LNCaP clone FGC (cell line): ENCODE measurements at places on chromosomes 6 and 20.

DNA sequence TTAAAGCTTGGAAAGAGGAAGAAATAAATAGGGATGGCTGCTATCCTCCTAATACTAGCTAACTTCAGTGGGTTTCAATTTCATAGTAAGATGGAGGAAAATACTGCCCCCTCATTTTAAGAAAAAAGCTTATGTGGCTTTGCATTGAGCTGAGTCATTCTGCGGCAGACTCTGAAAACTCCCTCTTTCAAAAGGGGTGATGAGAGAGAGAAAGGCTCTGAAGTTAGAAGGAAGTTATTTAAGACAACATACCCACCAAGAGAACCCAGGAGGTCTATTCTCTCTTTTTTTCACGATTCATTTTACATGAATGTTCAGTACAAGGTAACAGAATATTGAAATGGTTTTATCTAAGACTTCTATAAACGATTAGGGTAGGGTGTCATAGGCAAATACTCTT lies 4.5 kb downstream of the PRDM13 start:
- DNase-seq, result no peak

DNA sequence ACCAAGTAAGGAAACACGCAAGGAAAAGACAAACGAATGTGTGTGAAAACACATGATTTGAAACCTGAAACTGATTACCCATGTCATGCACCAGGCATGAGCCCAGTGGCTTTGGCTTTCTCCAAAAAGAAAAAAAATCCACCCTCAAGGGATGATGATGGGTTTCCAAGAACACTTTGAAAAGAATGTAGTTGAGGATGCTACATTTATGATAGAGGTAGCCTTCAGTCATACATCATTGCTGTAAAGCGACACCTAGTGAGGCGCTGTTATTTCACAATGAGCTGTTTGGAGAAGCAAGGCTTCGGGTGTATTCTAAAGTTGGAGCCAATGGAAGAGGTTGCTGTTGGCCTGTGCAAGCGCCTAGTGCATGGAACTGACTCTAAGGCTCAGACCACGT lies 124.9 kb downstream of the SCML4 start:
- no peak for DNase-seq

DNA sequence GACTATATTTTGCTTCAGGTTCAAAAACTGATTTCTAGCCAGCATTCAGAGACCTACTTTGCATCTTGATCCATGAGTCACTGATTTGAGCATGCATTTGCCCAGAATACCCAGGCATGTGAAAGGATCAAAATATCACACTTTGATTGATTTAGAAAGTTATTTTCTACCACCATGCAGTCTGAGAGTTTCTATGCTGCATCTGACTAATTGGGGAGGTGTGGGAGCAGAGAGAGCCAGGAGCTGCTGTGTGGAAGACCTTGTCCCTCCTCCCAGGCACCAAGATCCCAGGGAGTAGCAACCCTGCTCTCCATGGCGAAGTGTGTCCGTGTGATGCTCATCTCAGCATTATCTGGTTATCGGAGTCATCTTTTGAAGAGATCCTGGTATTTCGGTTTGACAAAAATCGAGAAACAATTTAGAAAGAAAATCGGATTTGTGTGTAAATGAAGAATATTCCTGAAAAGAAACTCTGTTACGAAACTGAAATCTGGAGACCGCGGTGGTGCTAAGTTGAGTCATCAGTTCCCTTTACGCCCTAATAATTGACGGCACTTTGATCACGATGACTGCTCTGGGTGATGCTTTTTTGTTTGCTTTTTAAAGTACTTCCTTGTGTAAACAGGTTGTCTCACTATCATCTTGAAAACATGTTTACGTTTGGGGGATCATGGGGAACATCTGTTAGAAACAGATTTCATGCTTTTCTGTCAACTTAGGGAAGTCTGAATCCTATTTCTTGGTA lies 193.4 kb downstream of the BACH2 start:
- DNase-seq, result no peak

GRCh38 chr6:27101824-27102223 lies 145.7 kb upstream of the PRSS16 start:
- DNase-seq, result no peak

GRCh38 chr6:65191471-65191870 lies 515.6 kb downstream of the EYS start:
- no peak for DNase-seq

GRCh38 chr6:82240186-82240585 lies 7.4 kb downstream of the IBTK start:
- no peak for DNase-seq

DNA sequence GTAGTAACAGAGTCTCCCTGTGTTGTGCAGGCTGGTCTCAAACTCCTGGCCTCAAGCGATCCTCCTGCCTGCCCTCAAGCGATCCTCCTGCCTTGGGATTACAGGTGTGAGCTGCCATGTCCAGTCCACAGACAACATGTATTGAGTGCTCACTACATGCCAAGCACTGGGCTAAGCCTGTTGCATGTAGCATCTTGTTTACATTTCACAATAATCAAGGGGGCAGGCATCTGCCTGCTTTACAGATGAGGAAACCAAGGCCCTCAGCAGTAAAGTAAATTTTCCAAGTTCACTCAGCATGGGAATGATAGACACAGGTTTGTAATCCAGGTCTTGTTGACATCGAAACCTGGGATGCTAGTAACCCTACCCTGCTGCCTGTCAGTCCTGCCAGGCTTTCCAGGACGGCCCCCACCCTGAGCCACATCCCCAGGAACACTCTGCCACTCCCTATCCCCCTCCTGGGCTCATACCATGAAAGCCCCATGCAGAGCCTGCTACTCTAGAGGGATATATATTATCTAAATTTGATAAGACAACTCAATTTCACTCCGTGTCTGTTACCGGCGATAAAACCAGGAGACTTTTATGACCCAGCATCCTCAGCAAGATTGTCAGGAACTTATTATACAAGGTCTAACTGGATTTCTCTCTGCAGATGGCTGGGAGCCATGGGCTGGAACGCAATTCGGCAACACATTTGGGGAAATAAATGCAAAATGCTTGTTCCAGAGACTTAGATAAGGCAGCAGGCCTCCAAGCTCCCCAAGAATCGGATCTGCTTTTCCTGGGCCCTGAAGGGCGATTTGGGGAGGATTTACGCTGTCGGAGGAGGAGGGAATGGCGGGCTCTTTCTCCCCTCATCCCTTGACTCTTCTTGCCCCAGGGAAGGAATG lies 30.4 kb downstream of the CD40 start:
- no peak for DNase-seq

GRCh38 chr6:53734473-53735299 lies 60.1 kb upstream of the LRRC1 start:
- no peak for DNase-seq

- DNase-seq, result no peak
These were observed 789.1 kb upstream of the HS3ST5 start for GRCh38 chr6:115131709-115132490.

DNA sequence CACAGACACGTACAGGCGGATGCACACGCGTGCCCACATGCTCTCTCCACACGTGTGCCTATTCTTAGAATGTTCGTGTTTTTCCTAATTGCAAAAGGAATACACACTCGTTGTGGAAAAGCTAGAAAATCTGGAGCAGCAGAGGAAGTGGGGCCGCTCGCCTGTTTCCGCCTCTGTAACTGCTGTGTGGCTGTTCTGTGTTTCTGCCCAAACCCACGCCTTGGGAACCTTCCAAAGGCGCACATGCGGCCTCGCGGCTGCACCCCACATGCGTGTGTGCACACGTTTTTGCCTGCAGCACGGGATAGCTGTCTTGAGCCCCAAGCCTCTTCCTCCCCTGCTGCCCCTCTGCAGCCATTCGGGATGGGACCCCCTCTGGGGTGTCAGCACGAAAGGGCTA lies 12.2 kb downstream of the SLC17A9 start:
- no peak for DNase-seq

DNA sequence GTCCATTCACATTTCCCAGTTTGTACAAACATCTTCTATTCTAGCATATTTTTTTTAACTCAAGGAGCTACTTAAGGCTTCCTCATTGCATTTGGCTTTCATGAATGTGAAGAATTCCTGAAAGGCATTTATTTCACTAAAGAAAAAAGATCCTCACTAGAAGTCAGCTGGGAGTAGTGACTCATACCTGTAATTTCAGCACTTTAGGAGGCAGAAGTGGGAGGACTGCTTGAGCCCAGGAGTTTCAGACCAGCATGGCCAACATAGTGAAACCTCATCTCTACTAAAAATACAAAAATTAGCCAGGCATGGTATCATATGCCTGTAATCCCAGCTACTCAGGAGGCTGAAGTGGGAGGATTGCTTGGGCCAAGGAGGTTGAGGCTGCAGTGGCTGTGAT lies 30.9 kb upstream of the XRN2 start:
- no peak for DNase-seq

DNA sequence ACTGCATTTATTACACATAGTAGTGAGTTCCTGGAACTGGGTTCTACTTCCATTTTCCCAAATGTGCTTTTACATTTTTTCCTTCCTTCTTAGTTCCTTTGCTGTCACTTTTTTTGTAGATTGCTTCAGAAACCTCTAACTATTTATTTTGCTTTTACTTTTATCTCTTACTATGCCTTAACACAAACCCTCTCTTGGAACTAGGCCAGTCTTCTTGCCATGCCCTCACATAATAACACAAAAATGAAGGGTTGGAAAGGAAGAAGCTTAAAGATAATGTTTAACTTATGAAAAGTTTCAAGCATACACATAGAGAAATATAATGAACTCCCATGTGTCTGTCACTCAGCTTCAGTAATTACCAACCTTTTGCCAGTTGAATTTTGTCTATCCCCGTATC lies 27.1 kb downstream of the TOP1 start:
- no peak for DNase-seq

DNA sequence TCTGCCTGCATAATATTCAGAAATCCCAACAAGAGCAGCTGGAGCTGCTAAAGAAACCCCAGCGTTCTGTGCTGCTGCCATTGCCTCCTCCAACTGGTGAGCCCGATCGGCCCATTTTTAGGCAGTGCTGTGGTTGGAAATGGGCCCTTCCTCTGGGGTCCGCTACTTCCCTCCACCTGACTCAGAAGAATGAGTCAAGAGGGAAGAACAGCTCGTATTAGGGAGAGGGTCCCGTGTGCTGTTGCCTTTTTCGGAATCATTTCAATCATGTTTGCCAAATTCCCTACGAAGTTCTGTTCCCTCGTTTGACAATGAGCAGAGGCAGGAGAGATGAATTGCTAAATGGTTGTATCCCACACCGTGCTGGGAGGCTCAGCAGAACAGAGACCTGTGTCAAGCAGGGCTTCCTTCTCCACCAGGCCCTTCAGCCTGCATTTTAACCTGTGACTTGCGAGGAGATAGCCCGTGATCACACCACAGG lies 38.4 kb downstream of the THBS2 start:
- DNase-seq, result no peak

DNA sequence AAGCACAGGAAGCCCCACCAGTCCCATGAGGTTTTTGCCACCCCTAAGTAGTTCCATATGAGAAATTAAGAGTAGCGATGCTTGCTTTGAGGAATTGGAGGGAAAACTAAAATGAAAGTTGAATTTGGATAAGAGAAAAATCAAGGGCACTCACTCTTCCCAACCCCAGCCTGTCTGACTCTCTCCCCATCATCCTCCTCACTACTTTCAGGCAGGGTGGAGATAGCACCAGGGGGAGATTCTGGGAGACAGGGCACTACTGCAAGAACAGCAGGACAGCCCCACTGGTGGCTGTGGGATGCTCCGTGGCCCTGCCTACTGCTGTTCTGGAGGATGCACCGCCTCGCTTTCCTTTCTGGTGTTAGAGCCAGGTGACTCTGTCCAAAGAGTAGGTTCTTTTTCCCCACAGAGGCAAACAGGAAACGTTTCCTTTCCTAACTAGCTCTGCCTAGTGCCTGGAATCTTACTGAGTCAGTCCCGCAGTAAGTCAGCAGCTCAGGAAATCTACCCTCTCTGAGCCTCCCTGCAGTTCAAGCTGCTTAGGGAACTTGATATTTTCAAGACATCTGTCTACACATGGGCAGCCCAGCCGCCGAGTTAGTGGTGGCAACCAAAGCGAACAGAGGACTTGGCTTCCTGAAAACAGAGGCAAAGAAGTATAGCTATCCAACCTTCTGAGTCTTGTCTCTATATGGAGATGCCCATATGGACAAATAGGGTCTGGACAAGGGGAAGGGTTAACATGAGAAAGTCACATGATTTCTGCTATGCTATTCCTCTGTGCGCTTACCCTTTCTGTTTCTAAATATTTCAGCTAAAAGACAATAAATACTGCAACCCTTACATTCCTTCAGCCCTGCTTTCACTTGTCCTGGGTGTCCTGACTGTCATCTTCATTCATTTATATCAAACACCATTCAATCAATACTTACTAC lies 11.4 kb downstream of the HLA-E start:
- DNase-seq, result no peak

- DNase-seq, result no peak
These were observed 108.5 kb downstream of the TSHZ2 start for GRCh38 chr20:53080687-53080962.

- no peak for DNase-seq
These were observed 2.4 kb upstream of the SYTL3 start for GRCh38 chr6:158647501-158647900.

DNA sequence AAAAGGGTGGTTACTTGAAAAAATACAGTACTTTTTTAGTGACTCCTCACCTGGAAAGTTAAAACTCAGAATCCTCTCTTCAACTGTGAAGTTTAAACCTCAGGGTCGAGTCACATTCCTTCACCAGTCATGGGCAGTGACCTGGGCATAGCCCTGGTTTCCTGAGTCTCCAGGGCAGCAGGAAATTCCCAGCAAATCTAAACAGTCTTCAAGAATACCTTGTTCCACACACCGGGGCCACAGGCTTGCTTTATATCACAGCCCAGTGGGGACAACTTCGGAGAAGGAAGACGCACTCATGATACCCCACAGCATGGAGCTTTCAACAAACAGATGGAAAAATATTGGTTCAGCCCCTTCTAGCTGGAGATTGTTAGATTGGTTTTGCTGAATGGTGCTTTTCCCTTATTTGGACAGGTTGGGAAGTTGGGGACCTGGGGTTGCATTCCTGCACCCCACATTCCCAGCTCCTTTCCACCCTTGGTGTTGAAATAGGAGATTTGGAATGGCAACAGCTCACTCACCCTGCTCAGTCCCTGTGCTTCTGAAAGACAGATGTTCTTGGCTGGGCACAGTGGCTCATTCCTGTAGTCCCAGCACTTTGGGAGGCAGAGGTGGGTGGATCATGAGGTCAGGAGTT lies 113.0 kb upstream of the TMEM170B start:
- no peak for DNase-seq

DNA sequence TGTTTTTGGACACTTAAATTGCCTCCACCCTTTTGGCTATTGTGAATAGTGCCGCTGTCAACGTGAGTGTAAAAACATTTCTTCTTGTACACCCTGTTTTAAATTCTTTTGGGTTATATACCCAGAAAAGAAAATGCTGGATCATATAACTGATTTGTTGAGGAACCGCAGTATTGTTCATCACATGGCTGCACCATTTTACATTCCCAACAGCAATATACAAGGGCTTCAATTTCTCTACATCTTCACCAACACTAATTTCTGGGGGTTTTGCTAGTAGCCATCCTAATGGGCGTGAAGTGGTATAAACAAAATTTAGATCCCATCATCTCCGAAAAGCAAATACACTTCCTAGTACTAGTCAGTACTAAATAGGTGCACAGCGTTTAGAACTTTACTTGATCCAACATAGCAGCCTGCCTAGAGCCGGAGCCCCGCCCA lies 579 bp upstream of the BPHL start:
- no peak for DNase-seq

GRCh38 chr20:37375227-37375626 lies 29.3 kb downstream of the SRC start:
- no peak for DNase-seq

DNA sequence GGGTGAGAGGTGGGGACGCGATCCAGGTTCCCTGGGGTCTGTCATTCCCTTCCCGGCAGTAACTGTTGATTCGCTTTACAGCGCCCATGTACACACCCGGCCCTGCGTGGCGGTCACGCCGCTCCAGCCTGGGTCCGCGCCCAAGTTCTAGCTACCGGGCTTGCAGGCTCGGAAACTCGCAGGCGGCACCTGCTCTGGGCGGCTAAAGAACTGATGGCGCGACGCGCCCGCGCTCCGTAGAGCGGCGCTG lies 1.4 kb upstream of the POU3F2 start:
- no peak for DNase-seq
